ENCODE measurements at places on chromosomes 6 and 20.

DNA sequence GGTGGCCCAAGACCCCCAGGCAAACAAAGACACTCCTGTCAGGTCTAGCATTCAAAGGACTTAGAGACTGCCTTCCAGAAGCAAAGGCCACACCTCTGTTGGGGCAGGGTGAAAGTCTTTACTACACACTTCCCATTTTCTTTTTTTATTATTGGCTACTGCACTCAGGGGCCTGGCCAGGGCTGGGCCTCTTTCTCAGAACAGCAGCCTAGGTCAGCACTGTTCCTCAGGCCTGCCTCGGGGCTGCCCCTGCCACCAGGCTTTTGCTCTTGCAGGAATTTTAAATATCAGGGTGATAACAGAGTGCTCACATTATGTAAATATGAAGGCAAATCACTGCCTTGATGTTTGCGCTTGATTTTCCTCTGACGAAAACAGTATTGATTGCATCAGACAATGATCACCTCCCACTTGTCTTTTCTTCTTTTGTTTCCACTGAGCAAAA is 18.5 kb downstream of the GSTA4 start:
- no peak for DNase-seq

GRCh38 chr6:137145421-137145820 is 28.0 kb downstream of the IL22RA2 start:
- DNase-seq = no peak

GRCh38 chr6:17957498-17957897 is 29.9 kb downstream of the KIF13A start:
- no peak for DNase-seq

GRCh38 chr20:23116311-23117089 is 30.4 kb upstream of the CD93 start:
- DNase-seq = peak; percentile 36

DNA sequence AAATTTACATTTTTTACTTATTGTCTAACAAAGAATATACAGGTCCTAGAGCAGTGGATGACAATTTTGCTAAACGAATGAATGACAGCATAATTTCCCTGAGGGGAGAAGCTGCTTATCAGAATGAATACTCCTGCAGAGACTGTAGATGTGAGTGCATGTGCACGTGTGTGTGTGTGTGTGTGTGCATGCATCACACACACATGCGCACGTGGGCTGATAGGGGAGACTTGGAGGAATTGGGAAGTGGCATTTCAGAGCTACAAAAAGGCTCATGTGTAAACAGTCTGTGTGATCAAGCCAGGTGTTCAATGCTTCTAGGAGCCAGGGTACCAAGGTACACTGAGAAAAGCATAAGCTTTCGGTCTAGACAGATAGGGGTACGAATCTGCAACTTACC is 93.5 kb upstream of the SASH1 start:
- DNase-seq = no peak

GRCh38 chr6:31831350-31832215 is 4.0 kb downstream of the HSPA1B start:
- no peak for DNase-seq

Measured in AG04450 (cell line).